ENCODE measurements at places on chromosomes 1 and 21. TPM values are rescaled to one million over a fixed set of nuclear protein-coding genes. Genes with fewer than 3 reads are reported as not detected.

DNA sequence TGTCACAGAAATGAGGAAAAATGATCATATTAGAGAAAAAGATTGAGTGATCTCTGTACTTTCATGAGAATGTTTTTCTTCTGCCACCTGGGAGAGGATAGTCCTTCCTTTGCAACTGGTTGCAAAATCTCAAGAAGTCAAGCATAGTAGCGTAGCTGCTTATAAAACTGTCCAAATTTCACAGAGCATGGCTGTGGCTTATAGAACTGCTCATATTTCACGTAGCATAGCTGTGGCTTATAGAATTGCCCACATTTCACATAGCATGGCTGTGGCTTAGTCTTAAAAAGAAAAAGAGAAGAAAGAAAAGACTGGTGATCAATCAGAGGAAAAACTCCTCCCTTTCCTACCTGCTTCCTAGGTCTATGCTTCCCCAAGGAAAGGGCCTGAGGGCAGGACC is 329.5 kb downstream of the SIPA1L2 start:
- no peak for DNase-seq

TMEM200B gene
- polyA plus RNA-seq = not detected

FCN3 gene
- not detected for polyA plus RNA-seq

GRCh38 chr1:169305948-169306347 is 61.6 kb downstream of the NME7 start:
- no peak for DNase-seq

- DNase-seq = no peak
Observed at GRCh38 chr21:14213164-14213563, 2.4 kb upstream of the LIPI start.

MOB3C gene
- 18.1 TPM for polyA plus RNA-seq

GRCh38 chr1:165828103-165828668 is 772 bp downstream of the UCK2 start:
- DNase-seq = peak; percentile 32

ACTL8 gene
- not detected for polyA plus RNA-seq

FCRL1 gene
- polyA plus RNA-seq = 0.16 TPM

SRM gene
- 62.5 TPM for polyA plus RNA-seq

DNA sequence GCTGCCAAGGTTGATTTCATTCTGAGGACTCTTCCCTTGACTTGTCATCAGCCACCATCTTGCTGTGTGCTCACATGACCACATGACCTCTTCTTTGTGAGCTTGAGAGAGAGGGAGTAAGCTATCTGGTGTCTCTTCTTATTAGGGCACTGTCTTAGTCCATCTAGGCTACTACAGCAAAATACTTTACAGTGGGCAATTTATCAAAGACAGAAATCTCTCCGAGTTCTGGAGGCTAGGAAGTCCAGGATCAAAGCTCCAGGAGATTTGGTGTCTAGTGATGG is 11.9 kb upstream of the RPS6KA1 start:
- no peak for DNase-seq

DNA sequence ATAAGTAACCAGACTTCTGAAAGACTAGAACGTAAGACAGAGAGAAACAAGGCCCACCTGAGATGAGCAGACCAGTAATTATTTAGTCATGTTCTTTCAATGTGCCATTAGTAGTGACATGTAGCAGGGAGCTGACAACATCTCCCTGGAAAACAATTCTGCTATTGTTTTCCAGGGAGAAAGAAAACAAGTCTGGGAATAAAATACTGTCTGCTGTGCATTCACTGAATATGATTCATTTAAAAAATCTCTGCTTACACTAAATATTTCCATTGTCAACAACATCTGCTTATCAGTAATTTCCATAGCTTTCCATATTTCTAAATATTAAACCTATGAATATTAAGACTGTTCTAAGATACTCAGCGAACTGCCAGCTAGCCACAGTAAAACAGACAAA is 80.0 kb downstream of the VCAM1 start:
- no peak for DNase-seq

SEMA4A gene
- polyA plus RNA-seq = 72.3 TPM

DNA sequence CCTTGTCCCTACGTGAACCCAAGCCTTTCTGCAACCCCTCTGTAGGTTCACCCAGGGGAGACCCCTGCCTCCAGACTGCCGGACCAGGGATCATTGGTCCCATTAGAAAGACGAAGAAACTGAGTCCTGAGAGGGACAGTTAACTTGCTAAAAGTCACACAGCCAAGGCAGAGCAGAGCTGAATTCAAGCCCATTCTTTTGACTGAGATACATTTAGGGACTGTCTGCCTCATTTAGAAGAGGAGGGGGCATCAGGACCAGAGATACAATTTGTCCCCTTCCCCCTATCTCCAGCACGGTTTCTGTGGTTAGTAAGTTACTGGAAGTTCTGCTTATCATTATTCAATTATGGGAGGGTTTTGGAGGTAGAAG is 19.1 kb downstream of the KCNQ4 start:
- no peak for DNase-seq

DNA sequence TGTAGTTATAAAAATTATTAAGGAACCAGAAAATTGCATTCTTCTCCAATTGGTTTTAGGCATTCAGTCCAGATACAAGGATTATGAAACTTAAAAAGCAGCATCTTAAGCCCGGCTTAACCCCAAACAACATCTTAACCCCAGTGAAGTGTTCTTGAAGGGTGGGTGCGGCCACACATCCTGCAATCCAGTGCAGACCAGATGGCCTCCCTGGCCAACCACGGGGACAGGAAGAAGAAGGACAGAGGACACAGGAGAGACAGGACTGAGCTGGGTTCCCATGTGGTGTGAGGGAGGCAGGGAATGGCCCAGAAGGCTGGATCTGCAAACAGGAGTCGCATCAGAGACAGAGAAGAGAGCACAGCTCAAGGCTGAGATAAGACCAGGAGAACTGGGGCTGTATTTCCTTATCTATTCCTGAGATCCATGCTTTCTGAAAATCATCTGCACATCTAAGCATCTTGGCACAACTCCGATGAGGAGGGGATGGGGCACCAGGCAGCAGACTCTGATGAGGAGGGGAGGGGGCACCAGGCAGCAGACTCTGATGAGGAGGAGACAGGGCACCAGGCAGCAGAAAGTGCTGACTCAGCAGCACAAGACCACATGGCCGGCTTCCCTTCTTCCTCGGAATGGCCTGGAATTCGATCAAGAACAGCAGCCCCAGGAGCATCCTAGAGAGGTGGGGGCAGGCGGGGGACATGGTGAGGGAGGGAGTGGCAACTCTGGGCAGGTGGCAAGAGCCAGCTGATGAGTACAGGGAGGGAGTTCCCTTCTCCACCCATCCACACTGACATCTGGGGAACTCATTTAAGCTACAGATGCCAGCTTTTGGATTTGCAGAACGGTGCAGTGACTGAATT is 26.6 kb downstream of the ABCG1 start:
- no peak for DNase-seq

OLIG2 gene
- polyA plus RNA-seq = not detected
